ENCODE measurements at places on chromosomes 7 and 10. TPM values are rescaled to one million over a fixed set of nuclear protein-coding genes. Genes with fewer than 3 reads are reported as not detected.
A peak's percentile ranks its signal among the peaks of the same experiment; 100 is the strongest.

The AKR1C8 gene
- not detected for total RNA-seq

The EPO gene
- total RNA-seq, result 0.29 TPM

The C10orf90 gene
- 89.9 TPM for total RNA-seq

- peak; percentile 74 for DNase-seq
Measured at GRCh38 chr7:96823274-96823673, 113.6 kb upstream of the SEM1 start.

- no peak for DNase-seq
Measured at GRCh38 chr7:135770139-135770710, 21.6 kb upstream of the FAM180A start.

- no peak for DNase-seq
Measured at GRCh38 chr7:40231796-40232195, 97.0 kb downstream of the SUGCT start.

DNA sequence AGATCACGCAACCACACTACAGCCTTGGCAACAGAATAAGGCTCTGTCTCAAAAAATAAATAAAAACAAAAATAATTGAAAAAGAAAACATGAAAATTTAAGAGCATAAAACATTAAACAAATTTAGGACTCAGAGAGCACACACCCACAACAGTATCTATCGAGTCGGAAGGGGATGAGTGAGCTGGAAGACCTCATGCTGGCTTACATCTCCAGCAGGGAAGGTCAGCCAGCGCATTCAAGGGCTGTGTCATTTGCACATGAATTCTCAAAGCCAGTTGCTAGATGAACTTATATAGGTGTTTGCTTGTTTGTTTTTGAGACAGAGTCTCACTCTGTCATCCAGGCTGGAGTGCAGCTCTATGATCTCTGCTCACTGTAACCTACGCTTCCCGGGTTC lies 50.3 kb downstream of the SRRM3 start:
- no peak for DNase-seq

- no peak for DNase-seq
Measured at GRCh38 chr7:135840591-135840990, 92.0 kb upstream of the FAM180A start.

GRCh38 chr7:150621376-150621775 lies 10.8 kb downstream of the GIMAP6 start:
- DNase-seq, result no peak

DNA sequence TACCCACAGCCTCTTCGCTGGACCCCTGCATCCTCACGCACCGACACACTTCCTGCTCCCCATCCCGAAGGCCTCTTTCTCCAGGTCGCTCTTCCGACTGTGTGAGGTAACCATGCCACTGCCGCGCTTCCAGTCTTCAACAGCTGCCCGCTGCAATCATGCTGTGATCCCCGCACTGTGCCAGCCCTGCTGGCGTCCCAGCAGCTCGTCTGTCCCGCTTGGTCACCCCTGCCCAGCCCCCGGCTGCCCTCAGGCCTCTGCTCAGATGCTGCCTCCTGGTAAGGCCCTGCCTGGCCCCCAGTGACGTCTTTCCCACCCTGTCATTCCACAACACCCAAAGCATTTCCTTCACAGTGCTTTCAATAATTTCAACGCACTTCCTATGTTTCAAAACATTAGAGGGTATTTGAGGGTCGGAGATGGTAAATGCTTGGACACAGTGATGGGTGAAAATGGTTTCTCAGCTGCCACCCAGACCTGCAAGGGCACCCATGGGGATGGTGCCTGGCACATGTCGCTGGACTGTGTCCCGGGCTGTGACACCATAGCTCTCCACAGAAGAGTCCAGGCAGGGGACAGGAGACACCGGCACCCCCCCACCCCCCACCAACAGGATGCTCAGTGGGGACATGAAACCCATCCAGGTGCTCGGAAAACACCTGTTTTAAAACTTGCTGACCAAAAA lies 125.2 kb downstream of the MAD1L1 start:
- DNase-seq, result no peak

- no peak for DNase-seq
Measured at GRCh38 chr7:147586526-147586925, 1004.0 kb upstream of the C7orf33 start.

All from SK-MEL-5 (cell line).